ENCODE measurements at places on chromosomes 16 and 17.

GRCh38 chr17:28379814-28380801 lies 8.6 kb downstream of the SARM1 start:
- no peak for DNase-seq

DNA sequence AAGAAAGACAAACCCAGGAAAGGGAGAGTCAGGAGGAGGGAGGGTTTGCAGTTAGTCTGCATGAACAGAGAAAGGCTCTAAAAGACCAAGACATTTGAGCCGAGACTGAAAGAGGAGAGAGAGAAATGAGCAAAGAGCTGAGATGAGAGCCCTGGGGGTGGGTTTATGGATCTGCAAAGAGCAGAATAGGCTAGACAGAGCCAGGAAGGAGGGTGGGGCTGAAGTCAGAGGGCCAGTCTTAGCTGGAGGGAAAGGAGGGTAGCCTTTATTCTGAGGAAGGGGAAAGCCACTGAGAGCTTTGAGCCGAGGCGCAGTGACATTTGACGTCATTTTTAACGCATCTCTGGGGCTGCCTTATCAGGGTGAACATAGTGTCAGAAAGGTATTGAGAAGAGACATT lies 85.7 kb upstream of the CDH13 start:
- no peak for DNase-seq

- no peak for DNase-seq
Observed at GRCh38 chr17:49483599-49484509, 11.2 kb upstream of the NGFR start.

DNA sequence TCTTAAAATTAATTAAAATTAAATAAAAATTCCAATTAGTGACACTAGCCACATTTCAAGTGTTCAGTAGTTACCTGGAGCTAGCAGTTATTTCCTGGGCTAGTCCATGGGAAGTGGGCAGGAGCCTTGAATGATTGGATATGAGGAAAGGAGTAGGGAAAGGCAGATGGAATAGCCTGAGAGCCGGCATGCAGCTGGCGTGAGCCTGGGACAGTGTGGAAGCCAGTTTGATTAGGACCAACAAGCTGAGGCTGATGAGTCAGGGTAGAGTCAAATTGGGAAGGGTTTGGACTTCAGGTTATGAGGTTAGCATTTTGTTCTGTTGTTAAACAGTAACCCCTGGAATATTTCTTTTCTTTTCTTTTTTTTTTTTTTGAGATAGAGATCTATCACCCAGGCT lies 15.3 kb upstream of the GNA13 start:
- no peak for DNase-seq

DNA sequence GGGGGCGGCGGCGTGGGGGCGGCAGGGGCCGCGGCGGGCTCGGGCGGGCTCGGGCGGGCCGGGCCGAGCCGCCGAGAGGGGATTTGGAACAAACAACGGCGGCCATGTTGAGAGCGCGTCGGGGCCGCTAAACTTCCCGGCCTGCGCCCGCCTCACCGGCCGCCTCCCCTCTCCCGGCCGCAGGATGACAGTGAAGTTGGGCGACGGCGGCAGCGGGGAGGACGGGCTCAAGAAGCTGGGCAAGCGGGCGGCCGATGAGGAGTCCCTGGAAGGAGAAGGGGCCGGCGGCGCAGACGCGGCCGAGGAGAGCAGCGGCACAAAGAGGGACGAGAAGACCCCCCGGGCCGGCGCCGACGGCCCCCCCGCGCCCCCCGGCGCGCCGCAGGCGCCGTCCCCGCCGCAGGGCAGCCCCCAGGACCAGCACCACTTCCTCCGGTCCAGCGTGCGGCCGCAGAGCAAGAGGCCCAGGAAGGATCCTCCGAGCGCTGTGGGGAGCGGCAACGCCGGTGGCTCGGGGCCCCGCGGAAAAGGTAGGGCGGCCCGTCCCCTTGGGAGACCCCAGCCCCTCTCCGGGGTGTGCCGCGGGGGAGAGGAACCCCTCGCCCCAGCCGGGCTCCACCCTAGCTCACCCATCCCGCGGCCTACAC lies 2.4 kb downstream of the CRAMP1 start:
- peak; percentile 67 for DNase-seq

- no peak for DNase-seq
Observed at GRCh38 chr17:2682176-2682938, 29.2 kb downstream of the CLUH start.

GRCh38 chr17:59907467-59907866 lies 14.5 kb downstream of the RPS6KB1 start:
- no peak for DNase-seq

DNA sequence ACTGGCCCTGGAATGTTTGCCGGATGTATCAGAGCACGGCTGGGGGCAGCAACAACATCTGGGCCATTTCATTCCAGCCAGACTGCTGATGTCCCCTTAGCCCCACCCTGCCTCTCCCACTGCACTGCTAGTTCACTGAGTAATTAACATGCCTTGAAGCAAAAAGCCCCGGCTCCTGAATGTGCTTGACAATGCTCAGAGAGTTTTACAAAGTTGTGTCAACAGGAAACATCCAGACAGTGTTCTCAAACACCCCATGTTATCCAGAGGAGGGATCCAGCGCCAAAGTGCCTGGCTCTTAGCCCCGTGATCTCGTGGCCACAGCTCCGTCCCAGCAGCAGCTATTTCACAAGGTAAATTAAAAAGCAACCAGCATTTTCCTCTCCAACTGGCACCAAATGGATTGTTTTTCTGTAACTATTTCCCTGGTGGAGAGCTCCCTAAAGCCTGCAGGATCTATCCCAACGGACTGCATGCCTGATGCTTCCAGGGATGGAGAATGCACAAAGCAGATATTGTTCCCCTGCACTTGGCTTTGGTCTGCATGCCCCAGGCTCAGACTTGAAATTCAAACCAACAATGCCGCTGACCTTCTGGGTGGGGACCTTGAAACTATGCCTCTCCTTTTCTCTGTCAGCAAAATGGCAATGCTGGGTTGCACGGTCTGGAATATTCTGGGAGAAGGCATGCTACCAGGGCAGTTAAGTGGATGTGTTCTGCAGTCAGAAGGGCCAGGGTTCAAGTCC lies 115.6 kb upstream of the CDH5 start:
- DNase-seq, result no peak

DNA sequence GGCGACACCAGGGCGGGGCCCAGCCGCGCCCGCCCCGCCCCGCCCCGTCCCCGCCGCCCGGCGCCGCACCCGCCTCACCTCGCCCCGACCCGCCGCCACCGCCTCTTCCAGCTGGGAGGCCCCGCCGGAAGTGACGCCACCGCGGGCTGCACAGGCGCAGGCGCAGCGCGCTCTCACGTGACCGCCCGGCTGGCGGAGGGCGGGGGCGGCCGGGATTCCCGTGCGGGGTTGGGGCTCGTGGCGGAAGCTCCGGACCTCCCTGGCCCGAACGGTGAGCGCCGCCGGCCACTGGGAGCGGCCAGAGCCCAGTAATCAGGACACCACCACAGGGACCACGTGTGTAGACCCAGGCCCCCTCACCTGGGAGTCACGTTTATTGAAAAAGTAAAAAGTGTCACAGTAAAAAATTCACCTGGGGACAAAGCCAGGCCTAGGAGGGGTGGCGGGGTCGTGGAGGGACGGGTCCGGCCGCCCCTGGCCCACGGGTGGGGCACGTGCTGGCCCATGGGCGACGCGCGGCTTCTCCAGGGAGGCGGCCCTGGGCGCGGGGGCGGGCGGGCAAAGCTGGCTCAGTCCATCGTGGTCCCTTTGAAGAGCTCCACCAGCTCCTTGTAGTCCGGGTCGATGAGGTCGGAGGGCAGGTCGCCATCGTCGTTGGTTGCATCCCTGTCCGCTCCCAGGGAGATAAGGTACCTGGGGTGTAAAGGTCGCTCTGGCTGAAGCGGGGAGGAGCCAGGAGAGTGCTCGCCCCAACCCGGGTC lies at the start of gene MCRIP1:
MCRIP1 (minus strand) TSS at position 132 of the 761 bp plus-strand sequence. CDS start 8,785 bp downstream, outside the sequence.
- peak; percentile 95 for DNase-seq

DNA sequence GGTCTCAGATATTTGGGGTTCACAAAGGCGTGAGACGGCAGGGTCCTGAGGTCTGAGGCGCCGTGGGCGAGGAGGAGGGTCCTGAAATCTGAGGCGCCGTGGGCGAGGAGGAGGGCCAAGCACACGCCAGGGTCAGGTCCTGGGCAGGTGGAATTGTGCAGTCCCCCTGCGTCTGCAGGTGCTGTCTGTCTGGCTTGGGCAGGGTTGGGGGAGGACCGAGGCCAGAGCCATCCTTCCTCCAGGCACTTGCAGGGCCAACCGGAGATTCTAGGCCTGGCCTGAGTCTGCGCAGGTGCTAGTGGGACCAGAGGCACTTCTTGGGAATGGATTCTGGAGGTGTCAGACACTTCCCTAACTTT lies 2.4 kb upstream of the APRT start:
- no peak for DNase-seq

DNA sequence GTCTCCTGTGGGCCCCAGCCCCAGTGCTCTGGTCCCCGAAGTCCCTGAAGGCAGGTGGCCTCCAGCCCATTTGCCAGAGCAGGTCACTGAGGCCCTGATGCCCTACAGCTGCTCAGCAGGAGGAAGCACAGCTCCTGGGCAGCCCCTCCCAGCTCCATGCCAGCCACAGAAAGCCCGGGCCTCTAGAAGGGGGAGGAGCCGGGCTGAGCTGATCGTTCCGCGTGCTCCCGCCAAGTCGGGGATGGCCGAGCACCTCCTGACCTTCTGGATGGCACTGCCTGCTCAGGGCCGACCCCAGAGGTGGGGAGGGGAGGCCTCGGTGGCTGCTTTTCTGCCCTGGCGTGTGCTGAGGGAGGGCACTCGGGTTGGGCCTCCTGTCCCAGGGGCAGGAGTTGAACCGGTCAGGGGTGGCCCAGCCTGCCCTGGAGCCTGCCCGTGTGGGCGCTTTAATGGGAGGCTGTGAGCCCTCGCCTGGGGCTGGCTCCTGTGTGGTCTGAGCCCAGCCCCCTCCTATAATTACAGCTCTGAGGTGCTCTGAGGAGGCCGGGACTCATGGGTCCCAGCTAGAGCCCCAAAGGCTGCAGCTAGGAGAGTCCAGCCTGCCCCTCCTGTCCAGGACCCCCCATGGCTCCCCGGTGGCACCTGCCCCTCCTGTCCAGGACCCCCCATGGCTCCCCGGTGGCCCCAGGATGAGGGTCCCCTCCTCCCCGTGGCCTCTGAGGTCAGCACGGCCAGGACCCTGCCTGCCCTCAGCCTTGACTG lies 29.7 kb downstream of the ZFPM1 start:
- no peak for DNase-seq

DNA sequence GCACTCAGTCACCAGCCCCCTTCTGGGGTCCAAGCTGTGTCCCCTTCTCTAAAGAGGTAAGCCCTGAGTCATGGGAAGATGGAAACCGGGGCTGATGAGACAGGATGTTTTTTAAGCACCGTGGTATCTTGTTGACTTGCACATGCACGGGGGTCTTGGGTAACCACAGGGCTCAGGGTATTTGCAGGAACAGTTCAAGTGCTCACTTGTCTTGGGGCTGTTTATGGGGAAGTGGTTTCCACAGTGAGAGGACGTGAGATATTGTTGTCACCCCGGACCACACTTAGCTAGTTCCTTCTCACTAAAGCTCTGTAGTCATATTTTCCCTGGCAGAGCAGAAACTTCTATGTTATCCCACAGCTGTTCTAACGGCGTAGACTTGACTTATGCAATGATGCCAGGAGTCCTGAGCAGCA lies 7.7 kb downstream of the CCL3L1 start:
- DNase-seq, result no peak

- no peak for DNase-seq
Observed at GRCh38 chr16:68065716-68066305, 19.4 kb upstream of the NFATC3 start.

- DNase-seq, result peak; percentile 68
Observed at GRCh38 chr17:1055751-1056645, 59.1 kb downstream of the TIMM22 start.

GRCh38 chr16:85502357-85502756 lies 110.8 kb upstream of the GSE1 start:
- DNase-seq, result no peak

GRCh38 chr16:24013864-24014645 lies 178.3 kb downstream of the PRKCB start:
- DNase-seq, result no peak
